Lower lobe of right lung (tissue), 2 donors: ENCODE measurements at places on chromosomes 1 and 21. TPM values are rescaled to one million over a fixed set of nuclear protein-coding genes. Genes with fewer than 3 reads are reported as not detected.

DNA sequence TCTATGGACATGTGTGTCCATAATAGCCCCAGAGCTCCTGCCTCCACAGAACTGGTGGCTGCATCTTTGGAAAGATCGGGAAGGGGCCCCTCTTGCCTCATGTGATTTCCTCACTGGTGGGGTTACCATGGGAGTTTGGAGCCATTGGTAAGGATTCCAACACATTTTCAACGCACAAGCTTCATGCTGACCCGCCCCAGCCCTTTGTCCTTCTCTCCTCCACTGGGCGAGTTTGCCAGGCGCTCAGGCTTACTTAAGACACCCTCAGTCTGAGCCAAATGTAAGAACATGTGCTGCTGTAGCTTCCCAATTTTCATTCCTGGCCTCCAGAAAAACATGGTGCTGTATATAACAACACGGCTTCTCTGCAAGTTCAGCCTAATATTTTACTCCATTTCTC, 72.4 kb downstream of the ATP5PO start:
- H3K27ac ChIP-seq: peak overlapping the region; percentile 56
- H3K4me3 ChIP-seq: no peak overlapping the region
- peaks cover 22% of the 10 kb centered on the region for H3K4me1 ChIP-seq
- no peak for DNase-seq
- H3K27me3 ChIP-seq: no peaks in the 10 kb centered on the region
- no peaks in the 10 kb centered on the region for H3K36me3 ChIP-seq

DNA sequence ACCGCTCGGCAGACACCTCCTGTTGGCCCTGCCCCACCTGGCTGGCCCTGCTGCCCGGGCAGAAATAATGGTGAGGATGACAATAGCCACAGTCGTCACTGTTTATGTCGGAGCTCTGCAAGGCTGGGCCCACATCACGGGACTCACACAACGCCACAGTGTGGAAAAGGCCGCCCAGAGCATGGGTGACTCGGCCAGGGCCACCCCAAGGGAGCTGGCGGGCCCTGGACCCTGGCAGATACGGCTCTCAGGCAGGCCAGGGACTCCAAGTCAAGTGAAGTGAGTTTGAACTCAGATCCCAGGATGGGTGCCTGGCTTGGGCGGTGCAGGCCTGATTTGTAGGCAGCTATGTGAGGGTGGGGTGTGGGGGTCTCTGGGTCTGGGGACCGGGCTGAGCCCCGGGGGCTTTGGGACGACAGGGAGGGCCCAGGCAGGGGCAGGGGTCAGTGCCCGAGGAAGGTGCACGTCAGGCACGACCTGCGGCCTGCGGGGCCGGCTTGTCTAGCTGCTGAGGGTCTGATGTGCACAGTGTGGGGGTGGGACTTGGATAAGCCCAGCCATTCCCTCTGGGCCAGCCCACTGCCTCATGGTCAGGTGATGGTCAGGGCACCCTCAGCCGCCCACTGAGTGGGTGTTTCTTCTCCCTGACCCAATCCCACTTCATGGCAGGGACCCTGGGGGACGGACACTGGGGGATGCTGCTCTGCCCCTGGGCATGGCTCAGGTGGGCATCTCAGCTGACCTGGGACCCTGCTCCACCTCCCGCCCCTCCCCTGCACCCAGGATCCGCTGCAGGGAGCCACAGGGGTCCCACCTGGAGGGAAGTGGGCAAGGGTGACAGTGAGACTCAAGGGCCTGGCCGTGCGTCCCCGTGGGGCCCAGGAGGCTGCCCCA, 1.0 kb downstream of the RNF223 start:
- peak overlapping the region; percentile 28 for H3K4me3 ChIP-seq
- peaks cover 37% of the 10 kb centered on the region for H3K27me3 ChIP-seq
- H3K4me1 ChIP-seq: peaks cover 13% of the 10 kb centered on the region
- H3K27ac ChIP-seq: peak overlapping the region; percentile 65

DNA sequence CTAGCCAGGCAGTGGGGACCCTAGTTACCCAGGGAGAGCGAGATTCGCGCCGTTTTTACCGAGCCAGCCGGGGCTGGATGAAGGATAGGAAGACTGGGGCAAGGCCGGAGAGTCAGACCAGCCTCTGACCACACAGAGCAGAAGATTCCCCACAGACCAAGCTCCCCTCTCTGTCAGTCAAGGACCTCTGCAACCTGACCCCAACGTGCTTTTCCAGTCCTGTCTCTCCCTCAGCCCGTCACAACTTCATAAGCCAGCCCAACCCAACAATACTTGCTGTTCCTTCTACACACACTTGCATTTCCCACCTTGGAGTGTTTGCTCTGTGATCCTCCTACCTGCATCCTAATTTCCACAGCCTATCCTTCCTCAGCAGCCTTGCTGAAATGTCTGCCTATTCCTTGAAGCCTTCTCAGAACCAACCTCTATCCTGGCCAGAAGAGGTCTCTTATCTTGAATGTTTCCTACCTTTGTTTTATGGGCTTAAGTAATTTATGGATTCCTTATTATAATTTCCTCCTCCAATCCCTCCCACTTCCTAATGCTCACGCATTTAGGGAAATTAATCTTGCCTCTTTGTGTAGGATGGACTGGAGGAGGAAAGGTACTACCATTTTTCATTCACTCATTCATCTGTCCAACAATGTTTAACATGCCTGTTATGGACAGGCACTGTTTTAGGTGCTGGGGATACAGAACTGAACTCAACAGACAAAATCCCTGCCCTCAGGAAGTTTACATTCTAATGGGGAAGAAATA, at the start of gene GSTM3:
Gene GSTM3 (minus strand): TSS at position 424 of the 759 bp plus-strand sequence. CDS start 751 bp downstream, outside the sequence.
- H3K4me1 ChIP-seq: peaks cover 14% of the 10 kb centered on the region
- H3K36me3 ChIP-seq: no peaks in the 10 kb centered on the region
- H3K27ac ChIP-seq: peak within 1 kb of the TSS; percentile 72
- DNase-seq: no peak

DNA sequence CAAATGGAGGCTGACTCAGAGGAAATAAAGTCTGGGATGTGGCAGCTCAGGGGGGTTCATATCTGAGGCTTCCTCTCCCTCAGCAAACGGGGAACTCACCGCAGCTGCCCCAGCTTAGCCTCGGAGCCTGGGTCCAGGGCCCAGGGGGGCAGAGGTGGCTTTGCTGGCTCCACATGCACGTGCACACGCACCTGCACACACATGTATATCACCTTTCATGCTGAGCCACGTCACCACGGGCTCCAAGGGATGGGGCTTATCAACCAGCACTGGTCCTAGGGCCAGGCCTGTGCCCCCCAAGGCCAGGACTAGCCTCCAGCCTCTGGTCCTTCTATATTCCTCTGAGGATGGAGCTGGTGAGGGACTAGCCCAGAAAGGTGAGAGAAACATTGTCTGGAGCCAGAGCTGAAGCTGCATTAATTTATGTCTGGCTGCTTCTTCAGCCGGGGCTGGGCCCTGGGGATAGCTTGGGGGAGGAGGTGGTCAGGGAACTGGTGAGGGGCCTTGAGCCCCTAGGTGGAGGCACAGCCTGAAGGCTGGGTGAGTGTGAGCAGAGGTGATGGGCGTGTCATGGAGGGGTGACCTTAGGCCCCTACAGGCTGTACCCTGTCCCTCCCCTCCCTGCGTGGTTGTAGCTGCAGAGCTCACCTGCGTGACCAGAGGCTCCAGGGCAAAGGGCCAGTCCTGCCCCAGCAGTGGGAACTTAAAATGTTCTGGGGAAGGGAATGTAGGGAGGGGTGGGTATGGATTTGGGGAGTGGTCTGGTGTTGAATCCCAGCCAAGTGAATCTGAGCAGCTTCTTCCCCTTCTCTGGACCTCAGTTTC, 520.8 kb downstream of the PTPRU start:
- H3K27me3 ChIP-seq: peaks cover 8% of the 10 kb centered on the region
- DNase-seq: no peak
- no peak overlapping the region for H3K4me3 ChIP-seq
- no peak overlapping the region for H3K27ac ChIP-seq

- no peaks in the 10 kb centered on the region for H3K27me3 ChIP-seq
- H3K4me3 ChIP-seq: no peak overlapping the region
- no peaks in the 10 kb centered on the region for H3K36me3 ChIP-seq
- DNase-seq: no peak
- H3K4me1 ChIP-seq: no peaks in the 10 kb centered on the region
Observed at GRCh38 chr21:42176859-42177258, 42.1 kb upstream of the ABCG1 start.

- peak overlapping the region; percentile 95 for H3K27ac ChIP-seq
- H3K36me3 ChIP-seq: no peaks in the 10 kb centered on the region
- H3K27me3 ChIP-seq: no peaks in the 10 kb centered on the region
Observed at GRCh38 chr1:206685769-206686477, 1.2 kb downstream of the MAPKAPK2 start.

DNA sequence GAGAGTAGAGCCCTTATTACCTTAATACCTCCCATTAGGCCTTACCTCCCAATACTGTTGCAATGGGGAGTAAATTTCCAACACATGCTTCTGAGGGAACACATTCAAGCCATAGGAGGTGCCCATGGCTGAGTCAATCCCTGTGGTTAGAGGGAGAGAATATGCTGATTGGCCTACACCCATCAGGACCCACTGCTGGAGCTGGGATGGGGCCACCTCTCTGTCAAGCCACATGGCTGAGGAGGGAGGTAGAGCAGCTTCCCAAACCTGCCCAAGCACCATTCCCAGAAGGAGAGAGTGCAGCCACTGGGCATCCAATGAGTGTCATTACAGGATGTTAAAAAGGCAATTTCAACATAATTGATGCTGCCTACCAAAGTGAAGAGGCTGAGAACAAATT, 228.1 kb downstream of the C1orf94 start:
- DNase-seq: no peak
- H3K36me3 ChIP-seq: no peaks in the 10 kb centered on the region
- no peak overlapping the region for H3K27ac ChIP-seq

- H3K36me3 ChIP-seq: peaks cover 3% of the 10 kb centered on the region
- peaks cover 20% of the 10 kb centered on the region for H3K4me1 ChIP-seq
- DNase-seq: no peak
- H3K27me3 ChIP-seq: no peaks in the 10 kb centered on the region
Observed at GRCh38 chr21:32423320-32424190, 11.0 kb downstream of the EVA1C start.

- H3K36me3 ChIP-seq: no peaks in the 10 kb centered on the region
- no peak overlapping the region for H3K27ac ChIP-seq
- H3K27me3 ChIP-seq: peaks cover 7% of the 10 kb centered on the region
- no peak overlapping the region for H3K4me3 ChIP-seq
- no peak for DNase-seq
Observed at GRCh38 chr1:244075247-244075722, 24.2 kb downstream of the ZBTB18 start.

DNA sequence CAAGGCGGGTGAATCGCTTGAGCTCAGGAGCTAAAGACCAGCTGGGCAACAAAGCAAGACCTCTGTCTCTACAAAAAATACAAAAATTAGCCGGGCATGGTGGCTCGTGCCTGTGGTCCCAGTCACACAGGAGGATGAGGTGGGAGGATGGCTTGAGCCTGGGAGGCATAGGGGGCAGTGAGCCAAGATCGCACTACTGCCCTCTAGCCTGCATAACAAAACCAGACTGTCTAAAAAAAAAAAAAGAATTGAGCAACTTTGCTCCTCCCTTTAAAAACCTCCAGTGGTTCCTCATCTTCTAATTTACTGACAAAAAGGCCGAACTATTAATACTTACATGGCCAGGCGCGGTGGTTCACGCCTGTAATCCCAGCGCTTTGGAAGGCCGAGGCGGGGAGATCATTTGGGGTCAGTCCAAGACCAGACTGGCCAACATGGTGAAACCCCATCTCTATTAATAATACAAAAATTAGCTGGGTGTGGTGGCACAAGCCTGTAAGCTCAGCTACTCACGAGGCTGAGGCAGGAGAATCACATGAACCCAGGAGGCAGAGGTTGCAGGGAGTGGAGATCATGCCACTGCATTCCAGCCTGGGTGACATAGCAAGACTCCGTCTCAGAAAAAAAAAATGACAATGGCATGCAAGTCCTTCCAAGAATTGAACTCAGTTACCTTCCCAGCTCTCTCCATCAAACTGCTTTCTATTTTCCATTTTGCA, 4.4 kb downstream of the ACBD3 start:
- peaks cover 59% of the 10 kb centered on the region for H3K4me1 ChIP-seq
- H3K27me3 ChIP-seq: no peaks in the 10 kb centered on the region
- peak overlapping the region; percentile 13 for H3K4me3 ChIP-seq

DNA sequence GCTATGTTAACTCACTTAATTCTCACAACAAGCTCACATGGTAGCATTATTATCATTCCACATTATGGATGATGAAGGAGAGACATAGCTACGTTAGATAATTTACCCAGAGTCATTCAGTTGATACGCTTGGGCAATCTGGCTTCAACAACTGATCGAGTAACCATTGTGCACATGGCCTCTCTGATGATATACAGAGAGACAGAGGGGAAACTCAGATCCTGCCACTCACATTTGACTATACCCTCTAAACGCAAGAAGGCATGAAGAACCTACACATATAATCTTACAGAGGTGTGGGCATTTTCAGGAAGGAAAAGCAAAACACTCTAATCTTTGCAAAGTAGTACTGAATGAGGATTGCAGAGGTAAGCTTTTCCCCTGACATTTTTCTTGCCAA, 360.1 kb downstream of the BARHL2 start:
- H3K27me3 ChIP-seq: no peaks in the 10 kb centered on the region
- no peak for DNase-seq
- H3K4me3 ChIP-seq: no peak overlapping the region
- no peak overlapping the region for H3K27ac ChIP-seq
- H3K4me1 ChIP-seq: no peaks in the 10 kb centered on the region

GRCh38 chr1:70504176-70504820, 93.2 kb downstream of the CTH start:
- H3K4me1 ChIP-seq: no peaks in the 10 kb centered on the region
- no peaks in the 10 kb centered on the region for H3K27me3 ChIP-seq
- DNase-seq: no peak
- no peak overlapping the region for H3K4me3 ChIP-seq

CFAP141 gene
- total RNA-seq: 2.8 TPM
